ENCODE measurements at places on chromosomes 6 and 20.
A peak's percentile ranks its signal among the peaks of the same experiment; 100 is the strongest.

DNA sequence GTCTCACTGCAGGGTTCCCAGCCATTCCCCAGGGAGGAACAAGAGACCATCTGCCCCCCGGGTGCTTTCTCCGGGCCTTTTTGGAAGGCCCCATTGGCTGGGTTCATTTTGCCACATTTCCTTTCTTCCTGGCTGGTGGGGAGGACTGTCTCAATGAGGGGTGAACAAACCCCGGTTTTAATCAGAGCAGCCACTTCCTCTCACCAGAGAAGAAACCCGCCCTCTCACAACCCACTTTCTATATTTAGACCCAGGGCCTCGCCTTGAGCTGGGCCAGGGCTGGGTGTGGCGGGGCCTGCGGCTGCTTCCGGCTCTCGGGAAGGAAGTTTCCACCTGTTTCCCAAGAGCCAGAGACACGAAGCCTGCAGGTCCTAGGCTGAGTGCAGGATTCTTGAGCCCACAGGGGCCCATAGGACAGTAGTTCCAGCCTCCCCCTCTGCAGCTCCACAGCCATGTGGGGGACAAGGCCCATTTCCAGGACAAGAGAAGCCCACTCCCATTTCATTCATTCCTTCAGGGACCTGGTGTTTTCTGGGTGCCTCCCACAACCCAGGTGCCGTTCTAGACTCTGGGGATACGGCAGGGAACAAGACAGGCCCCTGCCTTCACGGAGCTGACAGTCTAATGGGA is 41.8 kb downstream of the RBM38 start:
- DNase-seq = no peak

DNA sequence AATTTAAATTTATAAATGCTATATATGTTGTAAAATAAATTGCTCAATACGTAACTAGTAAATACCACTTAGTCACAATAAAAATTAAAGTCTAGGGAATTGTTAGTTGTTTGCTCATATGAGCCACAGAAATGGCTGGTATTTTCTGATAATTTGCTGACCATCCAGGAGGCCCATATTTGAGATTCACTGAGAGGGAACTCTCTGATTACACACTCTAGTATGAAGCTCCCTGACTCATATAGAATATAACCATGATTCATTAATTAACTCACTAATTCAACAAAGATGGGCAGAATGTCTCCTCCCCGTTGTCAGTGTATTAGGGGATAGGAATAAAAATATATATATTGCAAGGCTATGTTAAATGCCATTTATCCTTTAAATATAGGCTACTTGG is 46.6 kb upstream of the TMEM30A start:
- DNase-seq = peak; percentile 96

GRCh38 chr6:52423971-52424381 is 3.8 kb downstream of the EFHC1 start:
- DNase-seq = peak; percentile 91

- DNase-seq = peak; percentile 64
Observed at GRCh38 chr6:30955367-30956042, 14.7 kb downstream of the MUCL3 start.

GRCh38 chr6:169222126-169222525 is 31.5 kb downstream of the THBS2 start:
- DNase-seq = no peak

GRCh38 chr6:157831018-157831369 is 7.9 kb downstream of the SNX9 start:
- DNase-seq = no peak

- no peak for DNase-seq
Observed at GRCh38 chr20:58619077-58619863, 31.8 kb upstream of the STX16 start.

- no peak for DNase-seq
Observed at GRCh38 chr20:61125546-61126180, 126.4 kb upstream of the CDH4 start.

DNA sequence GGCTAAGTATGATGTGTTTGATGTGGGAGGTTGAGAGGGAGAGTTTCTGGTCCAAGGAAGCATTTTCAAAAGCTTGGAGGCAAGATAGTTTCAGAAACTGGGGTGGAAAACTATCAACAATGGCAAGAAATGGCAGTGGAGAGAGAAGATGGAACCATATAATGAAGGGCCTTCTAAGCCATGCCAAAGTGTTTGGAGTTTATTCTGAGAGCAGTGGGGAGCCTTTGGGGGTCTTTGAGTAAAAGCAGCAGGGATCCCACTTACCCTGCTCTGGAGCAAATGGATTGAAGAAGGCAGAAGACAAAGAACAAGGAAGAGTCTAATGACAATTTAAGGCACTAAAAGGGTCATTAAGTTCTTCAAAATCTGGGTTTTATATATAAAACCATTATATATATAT is 538.9 kb downstream of the UTRN start:
- no peak for DNase-seq

DNA sequence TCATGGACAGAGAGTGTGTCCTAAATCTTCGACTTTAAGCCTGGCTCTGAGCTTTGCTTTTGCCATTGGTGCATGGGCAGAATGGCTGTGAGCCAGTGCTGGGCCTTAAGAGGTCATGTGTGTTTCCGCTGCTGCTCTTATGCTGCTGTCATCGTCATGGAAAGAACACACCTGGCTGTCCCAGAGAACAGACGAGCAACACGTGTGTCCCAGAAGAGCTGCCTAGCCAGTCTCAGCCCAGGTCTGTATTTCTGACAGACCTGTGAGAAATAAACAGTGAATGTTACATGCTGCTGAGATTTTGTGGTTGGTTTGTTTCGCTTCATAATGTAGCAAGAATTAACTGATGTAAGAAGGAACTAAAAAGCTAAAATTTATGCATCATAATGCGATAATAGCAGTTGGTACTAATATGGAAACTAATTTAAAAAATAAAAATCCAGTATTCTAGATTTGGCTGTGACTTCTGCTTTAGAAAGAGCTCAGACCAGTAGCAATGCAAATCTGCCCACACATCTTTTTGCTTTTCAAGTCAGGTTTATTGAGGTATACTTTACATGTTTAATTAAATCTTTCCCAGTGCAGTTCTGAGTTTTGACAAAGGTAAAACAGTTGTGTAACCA is 11.5 kb upstream of the SCP2D1 start:
- DNase-seq = no peak

DNA sequence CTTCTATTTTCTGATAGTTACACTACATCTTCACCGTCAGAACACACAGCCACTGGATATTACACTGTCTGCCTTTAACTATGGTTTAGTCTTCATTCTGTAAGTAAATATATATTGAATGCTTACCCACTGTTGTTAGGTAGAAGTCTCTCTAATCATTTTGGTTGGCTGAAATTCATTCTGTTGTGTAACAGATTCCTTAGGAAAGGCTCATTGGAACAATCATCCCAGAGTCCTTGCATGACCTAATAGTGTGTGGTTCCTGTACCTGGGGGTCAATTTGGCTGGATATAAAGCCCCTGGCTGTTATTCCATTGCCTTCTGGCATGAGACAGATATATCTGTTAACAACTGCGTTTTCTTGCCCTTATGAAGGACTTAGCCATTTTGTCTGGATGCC is 9.9 kb downstream of the BLOC1S5 start:
- DNase-seq = no peak

- peak; percentile 50 for DNase-seq
Observed at GRCh38 chr6:96899019-96899418, 1.3 kb upstream of the NDUFAF4 start.

GRCh38 chr6:31466466-31466865 is 31.5 kb upstream of the MICB start:
- DNase-seq = no peak

GRCh38 chr20:31977080-31977479 is 9.1 kb downstream of the XKR7 start:
- DNase-seq = no peak

DNA sequence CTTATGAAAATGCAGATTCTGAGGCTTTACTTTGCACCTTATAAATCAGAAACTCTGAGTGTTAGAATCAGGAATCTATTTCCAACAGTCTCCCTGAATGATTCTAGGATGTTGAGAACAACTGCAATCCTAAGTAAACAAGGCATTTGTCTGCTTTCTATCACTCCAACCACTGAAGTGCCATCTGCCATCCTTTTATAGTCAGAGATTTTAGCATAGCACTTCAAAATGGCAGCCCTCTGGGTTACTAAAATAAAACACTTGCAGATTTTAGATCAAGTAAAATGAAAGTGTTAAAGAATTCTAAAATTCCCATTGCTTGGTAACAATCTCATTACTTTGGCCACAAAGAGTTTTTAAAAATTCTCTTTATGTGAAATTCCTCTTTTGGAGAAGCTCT is 258.9 kb downstream of the CD109 start:
- DNase-seq = no peak

DNA sequence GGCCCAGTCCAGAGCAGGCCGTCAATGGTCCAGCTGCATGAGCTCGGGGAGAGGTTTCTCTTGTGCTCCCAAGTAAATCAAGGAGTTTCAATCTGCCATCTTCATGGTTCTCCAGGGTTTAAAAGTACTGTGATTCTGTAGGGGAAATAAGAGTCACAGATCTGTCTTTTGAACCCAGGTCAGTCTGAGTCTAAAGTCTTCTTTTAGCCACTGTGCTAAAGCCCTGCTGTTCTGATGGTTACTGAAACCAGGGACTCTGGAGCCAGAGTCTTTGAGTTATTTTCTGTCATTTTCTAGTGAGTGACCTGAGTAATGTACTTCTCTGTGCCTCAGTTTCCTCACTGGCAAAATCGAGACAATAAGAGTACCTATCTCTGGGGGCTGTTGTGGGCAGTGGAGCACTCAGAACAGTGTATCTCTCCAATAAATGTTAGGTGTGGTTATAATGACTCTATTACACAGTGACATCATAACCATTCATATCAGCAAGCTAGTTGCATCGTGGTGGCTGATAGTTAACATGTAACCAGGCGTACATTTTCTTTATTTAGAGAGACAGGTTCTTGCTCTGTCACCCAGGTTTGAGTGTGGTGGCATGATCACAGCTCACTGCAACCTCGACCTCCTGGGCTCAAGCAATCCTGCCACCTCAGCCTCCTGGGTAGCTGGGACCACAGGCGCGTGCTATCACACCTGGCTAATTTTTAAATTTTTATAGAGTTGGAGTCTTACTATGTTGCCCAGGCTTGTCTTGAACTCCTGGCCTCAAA is 74.6 kb upstream of the KCNG1 start:
- DNase-seq = no peak

GRCh38 chr6:107822176-107823046 is 1.7 kb downstream of the SCML4 start:
- no peak for DNase-seq

GRCh38 chr6:130680116-130680515 is 147.1 kb upstream of the SMLR1 start:
- DNase-seq = peak; percentile 61

- DNase-seq = peak; percentile 88
Observed at GRCh38 chr20:49216991-49217578, 2.1 kb upstream of the DDX27 start.

- peak; percentile 88 for DNase-seq
Observed at GRCh38 chr6:12804952-12805645, 88.5 kb downstream of the PHACTR1 start.

DNA sequence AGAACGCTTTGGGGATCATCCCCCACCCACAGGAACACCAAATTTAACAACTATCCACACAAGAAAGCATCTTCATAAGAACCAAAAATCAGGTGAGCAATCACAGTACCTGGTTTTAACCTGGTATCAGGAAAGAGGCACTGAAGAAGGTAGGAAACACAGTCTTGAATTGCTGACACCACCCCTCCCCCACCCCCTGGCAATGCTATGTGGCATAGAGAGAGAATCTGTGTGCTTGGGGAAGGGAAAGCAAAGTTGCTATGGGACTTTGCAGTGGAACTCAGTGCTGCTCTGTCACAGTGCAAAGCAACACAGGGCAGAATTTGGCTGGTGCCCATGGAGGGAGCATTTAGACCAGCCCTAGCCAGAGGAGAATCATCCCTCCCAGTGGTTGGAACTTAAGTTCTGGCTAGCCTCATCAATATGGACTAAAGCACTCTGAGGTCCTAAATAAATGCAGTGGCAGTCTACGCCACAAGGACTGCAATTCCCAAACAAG is 565.5 kb downstream of the EPM2A start:
- no peak for DNase-seq

DNA sequence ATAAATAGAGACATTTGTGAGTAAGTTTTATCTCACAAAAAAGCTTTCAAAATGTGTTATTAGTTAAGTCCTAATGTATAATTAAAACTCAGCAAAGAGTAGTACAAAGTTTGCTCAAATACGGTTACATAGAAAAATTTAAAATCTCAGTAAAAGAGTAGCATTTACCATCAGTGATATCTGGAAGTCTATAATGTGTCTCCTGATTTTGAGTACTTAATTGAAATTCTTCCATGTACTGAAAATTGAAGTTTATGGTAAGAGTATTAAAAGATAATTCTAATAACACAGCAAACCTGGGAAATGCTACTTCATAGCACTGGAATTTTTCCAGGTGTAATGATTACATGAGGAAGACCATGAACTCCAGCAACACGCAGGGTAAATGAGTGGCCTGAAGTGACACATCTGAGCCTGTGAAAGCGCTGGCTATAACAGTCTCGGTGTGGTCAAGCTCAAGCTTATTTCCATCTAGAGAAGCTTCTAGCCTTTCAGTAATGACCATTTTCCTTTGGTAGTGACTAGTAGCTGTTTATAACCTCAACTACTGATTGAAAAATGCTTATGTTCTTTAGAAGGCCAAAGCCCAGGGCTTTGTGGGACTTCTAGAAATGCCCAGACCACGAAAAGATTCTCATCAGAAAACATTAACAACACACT is 203.2 kb downstream of the ISM1 start:
- no peak for DNase-seq

DNA sequence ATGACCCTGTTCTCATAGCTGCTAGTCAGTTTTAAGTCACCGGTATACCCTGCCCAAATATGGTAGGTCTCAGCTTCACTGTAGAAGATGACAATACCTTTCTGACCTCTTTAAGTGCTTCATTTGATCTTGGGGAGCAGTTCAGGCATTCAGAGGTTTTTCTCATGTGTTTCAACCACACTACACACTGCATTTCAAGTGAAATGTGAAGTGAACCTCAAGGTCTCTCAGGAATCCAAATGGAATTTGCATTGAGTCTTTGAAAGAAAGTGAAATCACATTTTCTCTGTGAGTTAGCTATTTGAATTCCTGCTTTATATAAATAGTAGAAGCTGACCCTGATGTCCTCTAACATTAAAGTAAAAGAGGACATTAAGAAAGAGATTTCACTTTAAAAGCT is 461.6 kb downstream of the ADGRB3 start:
- peak; percentile 40 for DNase-seq

DNA sequence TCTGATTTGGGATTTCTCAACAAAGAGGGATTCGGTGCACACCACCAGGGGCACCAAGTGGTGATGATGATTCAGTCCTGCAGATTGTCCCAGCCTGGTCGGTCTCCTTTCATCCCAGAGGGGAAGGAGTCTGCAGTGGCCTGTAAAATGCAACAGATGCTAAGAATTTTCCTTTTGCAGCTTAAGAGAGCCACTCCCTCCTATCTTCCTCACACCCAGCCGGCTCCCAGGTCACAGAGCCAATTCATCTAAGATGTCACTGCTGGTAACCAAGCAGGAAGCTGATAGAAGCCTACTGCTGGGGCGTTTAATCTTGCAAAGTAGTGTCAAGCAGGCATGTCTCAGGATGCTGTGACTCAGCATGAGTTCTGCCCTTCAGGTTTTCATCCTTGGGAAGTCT is 203.8 kb upstream of the LRFN2 start:
- peak; percentile 26 for DNase-seq

All from fibroblast of skin of right biceps (primary cell).